ENCODE measurements at places on chromosomes 12 and 14. TPM values are rescaled to one million over a fixed set of nuclear protein-coding genes. Genes with fewer than 3 reads are reported as not detected.

The HELB gene
- 9.0 TPM for total RNA-seq

DNA sequence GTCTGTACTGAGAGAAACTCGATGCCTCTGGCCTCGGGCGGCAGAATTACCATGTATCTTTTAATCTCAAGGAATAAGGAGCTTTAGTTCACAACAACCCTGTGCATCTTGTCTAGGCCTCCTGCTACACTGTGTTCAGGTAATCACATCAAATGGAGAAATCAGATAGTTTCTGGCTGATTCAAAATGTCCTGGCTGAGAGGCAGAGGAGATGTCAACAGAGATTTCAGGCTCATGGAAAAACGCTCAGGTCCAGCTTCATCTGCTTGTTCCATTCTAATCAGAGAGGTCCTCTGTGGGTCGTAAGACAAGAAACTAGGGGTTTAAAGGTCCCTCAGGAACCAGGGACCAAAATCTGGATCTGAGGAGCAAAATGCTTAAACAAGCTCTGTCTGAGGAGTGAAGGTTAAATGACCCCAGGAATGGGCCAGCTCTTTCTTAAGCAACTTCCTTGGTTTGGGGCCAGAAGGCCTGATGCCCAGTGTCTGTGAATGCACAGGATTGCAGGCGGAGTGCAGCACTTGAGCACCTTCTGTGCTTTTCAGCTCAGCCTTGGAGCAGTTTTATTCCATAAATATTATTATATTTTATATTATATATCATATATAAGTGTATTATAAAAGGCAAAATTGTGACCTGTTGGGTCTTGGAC, 170.2 kb upstream of the PRICKLE1 start:
- DNase-seq = no peak

The SLC2A14 gene
- total RNA-seq = not detected

The POTEM gene
- total RNA-seq = not detected

- DNase-seq = no peak
These were observed 4.9 kb upstream of the YEATS4 start for GRCh38 chr12:69354556-69355187.

The SERPINA10 gene
- total RNA-seq = not detected

The DYRK2 gene
- total RNA-seq = 140 TPM

DNA sequence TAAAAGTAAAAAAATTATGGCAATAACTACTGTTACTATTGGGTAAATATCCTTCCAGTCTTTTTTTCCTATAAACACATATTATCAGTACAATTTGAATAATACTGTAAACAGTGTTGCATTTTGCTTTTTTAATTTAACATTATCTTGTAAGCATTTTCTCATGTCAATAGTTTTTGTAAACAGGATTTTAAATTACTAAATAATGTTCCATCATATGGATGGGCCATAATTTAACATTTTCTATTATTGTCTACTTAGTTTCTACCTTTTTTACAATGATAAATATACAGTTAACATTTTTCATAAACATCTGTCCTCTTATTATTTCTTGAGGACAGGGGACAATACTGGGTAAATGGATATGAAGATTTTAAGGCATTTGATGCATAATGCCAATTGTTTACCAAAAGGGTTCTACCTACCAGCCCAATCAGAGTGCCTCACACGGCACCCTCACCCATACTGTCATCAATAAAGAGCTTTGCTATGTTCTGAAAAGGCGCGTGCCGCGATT, 759 bp upstream of the ACVR1B start:
- DNase-seq = no peak

DNA sequence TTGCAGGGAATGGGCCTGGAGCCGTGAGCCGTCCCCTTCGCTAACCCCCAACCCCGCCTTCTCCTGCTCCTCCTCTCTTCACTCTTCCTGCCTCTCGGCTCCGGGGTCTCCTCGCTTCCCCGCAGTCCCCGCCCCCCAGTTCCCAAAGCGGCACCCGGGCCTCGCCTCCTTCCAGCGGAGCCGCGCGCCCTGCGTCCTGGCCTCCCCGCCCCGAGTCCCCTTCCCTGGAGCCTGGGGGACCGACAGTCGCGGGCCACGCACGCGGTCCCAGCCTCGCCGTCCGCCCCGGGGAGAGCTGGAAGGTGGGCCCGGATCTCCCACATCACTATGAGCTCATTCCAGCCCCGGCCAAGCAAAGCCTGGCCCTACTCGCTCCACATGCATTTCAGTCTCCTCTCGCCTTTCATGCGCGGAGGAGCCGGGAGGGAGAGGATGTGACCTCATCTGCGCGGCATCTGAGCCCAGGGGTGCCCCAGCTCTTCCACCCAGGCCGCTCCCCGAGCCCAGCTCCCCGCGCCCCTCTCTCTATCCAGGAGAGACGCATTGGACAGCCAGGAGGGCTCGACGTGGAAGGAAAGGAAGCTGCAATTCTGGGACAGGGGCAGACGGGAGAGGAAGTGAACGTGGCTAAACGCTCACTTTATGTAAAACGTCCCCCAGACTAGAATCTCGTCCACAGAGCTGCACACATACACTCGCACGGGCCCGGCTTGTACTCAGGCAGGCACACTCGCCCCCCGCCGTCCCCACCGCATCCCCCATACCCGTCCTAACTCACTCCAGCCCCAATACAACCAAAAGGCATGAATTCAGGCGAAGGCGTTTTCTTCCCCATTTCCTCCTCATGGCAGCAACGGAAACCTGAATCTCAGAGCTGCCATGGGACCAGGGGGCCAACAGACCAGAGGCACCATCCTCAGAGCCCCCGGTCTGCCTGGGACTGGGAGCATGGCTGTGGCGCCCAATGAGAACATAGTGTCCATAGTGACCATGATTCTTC, 108.7 kb upstream of the CCND2 start:
- DNase-seq = no peak

The P3H3 gene
- total RNA-seq = 11.2 TPM

The INHBE gene
- total RNA-seq = not detected

The DIO2 gene
- 31.0 TPM for total RNA-seq

GRCh38 chr14:38138473-38139138, 69.1 kb upstream of the SSTR1 start:
- no peak for DNase-seq

The SYNE3 gene
- 2.2 TPM for total RNA-seq

- DNase-seq = no peak
These were observed 661.3 kb downstream of the RPL10L start for GRCh38 chr14:45990252-45990651.

DNA sequence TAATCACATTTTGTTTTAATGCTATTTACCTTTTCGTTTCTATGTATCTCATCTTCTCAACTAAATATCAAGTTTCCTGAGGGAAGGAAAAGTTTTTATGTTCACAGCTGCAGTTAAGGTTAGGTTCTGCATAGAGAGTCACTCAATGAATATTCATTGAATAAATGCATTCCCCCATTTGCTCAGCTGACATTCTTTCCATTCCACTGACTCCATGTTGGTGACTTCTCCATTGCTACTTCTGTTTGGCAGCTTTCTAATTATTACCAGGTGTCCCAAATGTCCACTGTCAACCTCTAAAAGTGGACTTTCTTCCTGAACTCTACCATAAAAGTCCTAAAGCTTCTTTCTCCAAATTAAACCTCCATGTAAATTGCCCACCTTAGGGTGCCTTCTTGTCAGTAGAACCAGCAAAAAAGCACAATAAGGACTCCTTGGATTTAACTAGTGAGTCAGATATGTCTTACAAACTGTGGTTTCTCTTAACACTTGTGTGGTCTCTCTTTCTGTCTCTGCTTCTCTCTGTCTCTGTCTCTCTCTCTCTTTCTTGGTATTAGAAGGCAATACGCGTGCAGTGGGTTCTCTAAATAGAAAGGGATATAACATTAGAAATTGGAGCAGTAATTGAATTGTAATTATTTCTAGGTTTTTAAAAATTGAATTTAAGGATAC, 85.9 kb downstream of the TMEM117 start:
- no peak for DNase-seq

The SLC10A1 gene
- not detected for total RNA-seq

GRCh38 chr12:43776498-43776897, 17.7 kb downstream of the IRAK4 start:
- DNase-seq = no peak

The PRB2 gene
- not detected for total RNA-seq

- DNase-seq = no peak
These were observed 337.8 kb downstream of the ADAMTS20 start for GRCh38 chr12:43214166-43214565.

GRCh38 chr12:15672671-15673270, 116.4 kb downstream of the EPS8 start:
- no peak for DNase-seq

- DNase-seq = no peak
These were observed 610 bp upstream of the NUDT14 start for GRCh38 chr14:105181549-105182295.

GRCh38 chr14:61321385-61322010, at the start of gene PRKCH:
Gene PRKCH (plus strand): TSS chr14:61321579. CDS start chr14:61322102, 523 bp downstream.
- no peak for DNase-seq

- DNase-seq = no peak
These were observed 6.7 kb upstream of the KCNH5 start for GRCh38 chr14:63051992-63052391.

The OTOGL gene
- 0.62 TPM for total RNA-seq

GRCh38 chr12:1373901-1374735, 220.3 kb downstream of the FBXL14 start:
- no peak for DNase-seq

The MMP17 gene
- total RNA-seq = 25.9 TPM

The NRXN3 gene
- total RNA-seq = 35.6 TPM

DNA sequence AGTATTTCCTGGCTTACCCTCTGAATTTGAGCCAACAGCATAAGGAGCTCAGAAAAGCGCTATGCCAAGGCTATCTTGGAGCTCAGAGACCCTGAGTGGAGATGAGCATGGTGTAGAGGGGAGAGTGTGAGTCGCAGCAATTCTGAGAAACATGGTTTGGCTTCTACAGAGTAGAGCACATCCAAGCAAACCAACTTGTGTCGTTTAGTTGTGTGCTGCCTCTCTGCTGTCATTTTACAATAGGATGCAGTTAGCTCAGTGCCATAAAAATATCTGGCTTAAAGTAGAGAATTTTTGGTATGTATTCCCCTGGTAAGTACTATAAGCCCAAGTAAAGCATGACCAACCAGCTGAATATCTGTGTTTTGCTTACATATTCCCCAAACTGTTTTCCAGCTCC, 249.2 kb downstream of the TRHDE start:
- no peak for DNase-seq

DNA sequence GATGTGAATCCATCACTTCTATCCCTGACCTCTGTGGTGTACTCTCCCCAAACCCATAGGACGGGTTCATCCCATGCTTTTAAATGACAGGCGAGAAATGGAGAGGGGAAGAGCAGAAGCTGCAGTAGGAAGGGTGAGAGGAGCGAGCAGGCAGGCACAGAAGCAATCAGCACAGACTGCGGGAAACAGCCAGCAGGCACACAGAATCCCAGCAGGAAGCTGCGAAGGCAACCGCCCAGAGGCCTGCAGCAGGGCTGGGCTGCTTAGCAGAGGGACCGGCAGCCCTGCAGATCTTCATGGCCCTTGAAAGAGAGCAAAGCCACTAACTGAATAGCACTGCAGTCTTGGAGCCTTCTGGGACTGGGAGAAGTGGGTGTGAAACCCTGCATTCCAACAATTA, 287.0 kb upstream of the FKBP4 start:
- no peak for DNase-seq

DNA sequence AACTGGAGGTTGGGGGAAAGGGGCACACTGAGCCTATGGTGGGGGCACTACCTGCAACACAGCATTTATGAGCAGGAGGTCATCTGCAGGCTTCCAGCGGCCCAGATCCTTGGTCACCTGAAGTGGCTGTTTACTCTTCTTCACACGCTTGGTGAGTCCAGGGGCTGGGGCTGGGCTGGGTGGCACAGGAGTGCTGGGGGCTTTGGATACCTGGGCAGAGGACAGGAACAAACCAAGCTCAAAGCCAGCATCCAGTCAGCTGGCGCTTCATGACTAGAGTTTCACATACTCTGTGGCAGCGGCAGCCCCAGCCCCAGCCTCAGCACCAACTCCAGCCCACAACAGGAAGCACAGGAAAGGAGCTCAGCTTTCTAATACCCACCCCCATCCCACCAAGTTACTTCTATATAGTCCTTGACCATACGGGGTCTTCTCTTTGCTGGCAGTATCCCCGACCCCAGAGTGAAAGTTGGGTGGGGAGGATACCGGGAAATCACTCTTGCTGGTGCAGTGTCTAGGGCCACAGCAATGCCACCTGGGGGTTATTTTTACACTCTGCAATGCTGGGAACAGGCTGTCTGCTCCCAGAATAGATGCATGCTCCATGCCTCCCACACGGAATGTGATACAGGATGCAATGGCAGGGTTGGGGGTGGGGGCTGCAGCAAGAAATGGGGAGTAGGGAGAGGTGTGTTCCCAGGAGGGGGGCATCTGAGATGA, 3.1 kb downstream of the MCRS1 start:
- DNase-seq = peak; percentile 70

DNA sequence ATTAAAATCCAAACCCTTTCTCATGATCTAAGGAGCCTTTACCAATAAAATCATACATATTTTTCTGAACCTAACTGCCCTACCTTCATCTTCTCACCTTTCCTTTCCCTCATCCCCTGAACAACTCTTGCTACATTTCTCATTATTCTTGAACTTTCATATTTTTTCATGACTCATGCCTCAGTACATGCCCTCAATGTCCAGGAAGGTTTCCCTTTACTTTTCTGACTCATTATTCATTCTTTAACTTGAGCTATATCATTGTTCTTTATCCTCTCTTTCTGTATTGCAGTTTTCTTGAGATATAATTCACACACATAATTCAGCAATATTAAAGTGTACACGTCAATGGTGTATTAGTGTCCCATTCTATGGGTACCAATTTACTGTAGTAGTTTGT, 231.0 kb downstream of the ALG10B start:
- no peak for DNase-seq

All from occipital lobe (tissue), 3 donors.